ENCODE measurements at places on chromosomes 1 and 21.
A peak's percentile ranks its signal among the peaks of the same experiment; 100 is the strongest.

- no peak for DNase-seq
Measured at GRCh38 chr1:98030483-98030882, 109.6 kb upstream of the DPYD start.

- DNase-seq = peak; percentile 73
Measured at GRCh38 chr1:152878042-152878441, at the start of gene SMCP. Gene SMCP (plus strand): TSS chr1:152878322. CDS start chr1:152884423, 6,101 bp downstream.

GRCh38 chr1:14737561-14738094 lies 139.1 kb downstream of the KAZN start:
- no peak for DNase-seq

DNA sequence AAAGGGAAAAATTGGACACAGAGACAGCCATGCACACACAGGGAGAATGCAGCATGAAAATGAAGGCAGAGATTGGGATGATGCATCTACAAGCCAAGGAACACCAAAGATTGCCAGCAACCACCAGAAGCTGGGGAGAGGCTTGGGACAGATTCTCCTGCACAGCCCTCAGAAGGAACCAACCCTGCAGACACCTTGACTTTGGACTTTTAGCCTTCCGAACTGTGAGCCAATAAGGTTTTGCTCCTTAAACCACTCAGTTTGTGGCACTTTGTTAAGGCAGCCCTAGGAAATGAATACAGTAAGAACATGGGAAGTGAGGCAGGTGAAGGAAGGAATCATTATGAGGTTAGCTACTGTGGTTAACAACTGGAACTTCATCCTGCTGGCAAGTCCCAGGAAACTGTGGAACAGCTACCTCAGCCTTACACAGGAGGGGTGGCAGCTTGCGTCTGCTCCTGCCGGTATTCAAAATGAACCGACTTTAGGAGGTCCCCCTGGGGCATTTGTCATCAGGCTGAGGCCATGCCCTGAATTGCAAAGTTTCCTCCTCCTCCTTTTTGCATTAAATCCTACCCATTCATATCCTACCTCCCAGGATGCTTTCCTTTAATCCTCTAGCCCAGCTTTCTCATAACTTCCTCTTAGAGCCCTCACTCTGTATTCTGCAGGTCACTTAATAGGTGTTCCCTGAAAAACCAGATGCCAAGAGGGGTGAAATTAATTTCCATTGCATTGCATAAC lies 15.4 kb downstream of the CD247 start:
- DNase-seq = peak; percentile 45

- DNase-seq = no peak
Measured at GRCh38 chr1:73472810-73473209, 725.2 kb downstream of the LRRIQ3 start.

GRCh38 chr1:64857347-64857746 lies 109.0 kb downstream of the JAK1 start:
- no peak for DNase-seq
